ENCODE measurements at places on chromosomes 5 and 9. TPM values are rescaled to one million over a fixed set of nuclear protein-coding genes. Genes with fewer than 3 reads are reported as not detected.

DNA sequence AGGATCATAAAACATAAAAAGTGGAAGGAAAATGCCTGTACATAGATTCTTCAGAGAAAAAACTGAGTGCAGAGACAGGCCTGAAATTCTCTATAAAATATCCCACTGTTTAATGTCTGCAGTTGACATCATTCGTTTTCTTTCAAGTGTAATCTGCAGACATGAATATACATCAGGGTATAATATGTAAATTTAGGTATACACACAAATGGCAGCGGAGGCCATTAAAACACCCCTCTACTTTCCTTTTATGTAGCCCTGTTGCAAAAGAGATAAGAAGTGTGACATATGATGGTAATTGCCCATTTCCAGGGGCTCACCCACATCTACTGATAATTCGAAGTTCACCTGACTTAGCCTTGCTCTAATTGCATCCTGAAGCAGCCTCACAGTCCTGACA is 164.3 kb downstream of the SLC24A2 start:
- DNase-seq, result no peak

- no peak for DNase-seq
These were observed 57.9 kb downstream of the GALNT12 start for GRCh38 chr9:98865284-98865875.

DNA sequence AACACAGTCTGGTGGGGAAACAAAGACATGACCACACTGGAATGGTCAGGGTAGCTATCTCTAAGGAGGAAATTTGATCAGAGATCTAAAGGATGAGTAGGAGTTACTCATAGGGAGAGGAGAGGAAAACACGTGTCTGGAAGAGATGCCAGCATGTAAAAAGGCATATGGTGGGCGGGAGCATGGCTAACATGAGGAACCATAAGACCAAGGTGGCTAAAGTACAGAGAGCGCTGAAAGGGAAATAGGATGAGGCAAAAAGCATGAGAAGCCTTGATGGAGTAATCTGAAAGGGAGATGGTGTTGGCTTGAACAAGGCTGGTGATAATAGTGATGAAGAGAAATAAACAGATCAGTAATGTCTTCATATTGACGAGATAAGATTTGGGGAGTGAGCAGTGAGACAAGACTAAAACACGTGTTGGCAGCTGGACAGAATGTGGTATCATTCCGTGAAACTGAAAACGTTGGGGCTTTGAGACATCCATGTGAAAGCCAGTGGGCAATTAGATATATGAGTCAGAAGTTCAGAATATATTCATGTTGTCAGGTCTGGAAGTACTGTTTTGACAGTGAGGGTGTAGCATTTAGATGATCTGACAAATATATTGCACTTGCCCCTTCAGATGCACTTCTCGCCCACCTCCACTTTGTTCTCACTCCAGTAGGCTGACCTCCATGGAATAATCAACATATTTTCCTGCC is 209.1 kb upstream of the KCNN2 start:
- DNase-seq, result no peak

CMYA5 gene
- 1,317 TPM for total RNA-seq

DNA sequence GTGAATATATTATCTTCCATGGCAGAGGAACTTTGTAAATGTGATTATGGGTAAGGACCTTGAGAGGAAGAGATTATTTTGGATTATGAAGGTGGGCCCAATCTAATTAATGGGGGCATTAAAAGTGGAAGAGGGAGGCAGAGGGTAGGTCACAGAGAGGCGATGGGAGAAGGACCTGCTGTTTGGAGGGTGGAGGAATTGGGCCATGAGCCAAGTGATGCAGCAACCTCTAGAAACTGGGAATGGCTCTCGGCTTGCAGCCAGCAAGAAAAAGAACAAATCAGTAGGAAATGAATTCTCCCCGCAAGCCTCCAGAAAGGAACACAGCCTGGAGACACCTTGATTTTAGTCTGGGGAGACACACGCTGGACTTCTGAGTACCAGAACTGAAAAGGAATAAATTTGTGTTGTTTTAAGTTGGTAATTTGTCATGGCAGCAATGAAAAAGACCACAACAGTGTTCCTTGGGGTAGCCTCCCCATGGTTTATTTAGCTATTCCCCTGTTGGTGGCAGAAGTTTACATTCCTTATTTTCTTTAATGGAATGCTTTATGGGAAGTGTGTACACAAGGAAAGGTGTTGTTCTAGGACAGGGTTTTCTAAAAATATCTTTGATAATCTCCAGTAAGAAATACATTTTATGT is 103.6 kb downstream of the HSPA4 start:
- no peak for DNase-seq

GRCh38 chr5:133494232-133494922 is 118.0 kb downstream of the FSTL4 start:
- no peak for DNase-seq

- DNase-seq, result no peak
These were observed 480.9 kb downstream of the CDK5RAP2 start for GRCh38 chr9:120099065-120099464.

Data from heart left ventricle (tissue), 16 donors.